ENCODE measurements at places on chromosomes 5 and 9.

DNA sequence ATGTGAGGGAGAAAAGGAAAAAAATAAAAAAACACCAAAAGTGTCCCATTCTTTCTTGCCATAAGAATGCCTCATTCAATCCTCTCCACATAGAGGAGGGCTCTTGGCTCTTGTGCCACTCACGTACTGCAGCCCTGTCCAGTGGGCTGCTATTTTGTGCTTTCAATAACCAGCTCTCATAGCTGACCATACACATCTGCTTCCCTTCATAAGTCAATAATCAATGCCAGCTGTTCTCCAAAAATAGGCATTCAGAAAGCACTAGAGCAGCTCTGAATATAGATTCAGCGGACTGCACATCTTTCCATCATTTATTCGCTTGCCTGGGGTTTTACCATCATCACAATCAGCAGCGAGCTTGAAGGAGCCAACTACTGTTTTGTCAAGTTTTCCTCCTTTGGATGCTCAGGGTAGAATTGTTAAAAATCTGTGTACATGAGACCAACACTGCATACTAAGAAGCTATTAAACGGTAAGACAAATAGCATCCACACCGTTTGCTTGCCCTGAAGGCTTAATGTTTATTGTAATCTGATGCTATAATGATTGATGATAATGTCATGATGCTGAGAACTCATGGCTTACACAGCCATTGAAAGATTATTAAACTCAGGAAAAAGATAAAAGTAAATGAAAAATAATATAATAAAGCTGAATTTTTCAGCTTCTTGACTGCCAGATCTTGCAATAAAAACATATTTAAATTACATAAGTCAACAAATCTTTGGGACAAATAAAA is 80.0 kb downstream of the OXCT1 start:
- DNase-seq = no peak

DNA sequence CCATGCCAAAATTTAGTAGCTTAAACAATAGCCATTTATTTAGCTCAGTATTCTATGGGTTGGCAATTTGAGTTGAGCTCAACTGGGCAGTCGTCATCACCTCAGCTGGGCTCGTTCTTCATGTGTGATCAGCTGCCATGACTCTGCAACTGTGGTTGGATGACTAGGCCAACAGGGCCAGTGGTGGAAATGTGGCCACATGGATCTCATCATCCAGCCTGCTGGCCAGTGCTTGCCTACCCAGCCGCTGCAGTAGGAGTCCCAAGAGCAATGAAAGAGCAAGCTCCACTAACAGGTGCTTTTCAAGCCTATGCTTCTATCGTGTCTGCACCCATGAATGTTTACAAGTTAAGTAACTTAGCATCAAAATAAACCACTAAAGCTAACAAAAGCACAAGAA is 158.0 kb downstream of the ATPSCKMT start:
- no peak for DNase-seq

DNA sequence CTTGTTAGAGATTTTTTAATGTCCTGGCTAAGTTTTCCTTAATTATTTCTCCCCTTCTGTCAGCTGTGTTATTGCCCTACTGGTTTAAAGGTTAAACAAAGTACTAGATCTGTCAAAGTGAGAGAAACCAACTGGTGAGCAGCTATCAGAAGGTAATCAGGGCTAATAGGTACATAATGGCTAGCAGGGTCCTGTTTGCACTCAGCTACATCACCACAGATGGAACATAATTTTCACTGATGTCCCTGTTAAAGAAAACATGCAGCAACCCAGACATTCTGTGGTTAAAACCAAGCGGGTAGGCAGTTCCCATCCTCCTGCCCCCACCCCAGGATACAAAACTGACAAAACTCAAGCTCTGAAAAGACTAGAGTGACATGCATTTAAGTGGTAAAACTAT is 473.9 kb downstream of the NR2F1-AS1 start:
- DNase-seq = no peak

GRCh38 chr5:6840136-6840793 is 127.0 kb downstream of the TENT4A start:
- DNase-seq = no peak

DNA sequence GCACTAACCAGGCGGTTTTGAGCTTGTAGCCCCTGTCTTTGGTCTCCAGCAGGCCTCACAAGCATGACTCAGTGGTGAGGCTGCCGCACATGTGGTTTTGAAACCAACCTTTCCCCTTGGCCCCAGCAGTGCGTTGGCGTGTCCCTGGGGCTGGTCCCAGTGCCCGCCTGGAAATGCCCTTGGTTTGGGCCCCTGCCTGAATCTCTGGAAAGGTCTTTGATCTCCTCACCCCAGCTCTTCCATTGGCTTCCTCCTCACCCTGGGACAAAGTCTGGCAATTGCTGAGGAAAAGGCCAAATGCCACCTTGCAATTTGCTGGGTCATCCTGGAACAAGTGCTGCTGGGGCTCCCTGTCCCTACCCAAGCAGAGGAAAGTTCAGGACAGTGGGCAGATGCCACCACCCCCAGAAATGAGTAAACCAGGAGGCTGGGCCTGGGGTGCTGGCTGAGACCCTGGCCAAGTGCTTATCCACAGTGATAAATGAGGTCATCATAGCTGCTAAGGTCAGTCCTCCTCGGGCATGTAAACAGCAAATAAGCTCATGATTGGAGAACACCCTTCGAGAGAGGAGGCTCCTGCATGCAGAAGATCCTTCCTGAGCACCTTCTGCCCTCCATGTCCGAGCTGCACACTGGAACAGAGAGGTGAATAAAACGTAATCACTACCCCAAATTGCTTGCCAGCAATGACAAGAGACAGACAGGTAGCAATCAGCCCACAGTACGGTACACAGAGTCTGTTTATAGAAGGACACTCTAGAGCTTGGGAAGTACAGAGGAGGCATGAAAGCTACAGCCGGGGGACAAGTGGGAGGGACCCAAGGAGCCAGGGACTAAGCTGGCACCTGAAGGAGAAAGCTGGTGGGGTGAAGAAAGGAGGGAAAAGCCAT is 98.9 kb upstream of the CPEB4 start:
- no peak for DNase-seq

DNA sequence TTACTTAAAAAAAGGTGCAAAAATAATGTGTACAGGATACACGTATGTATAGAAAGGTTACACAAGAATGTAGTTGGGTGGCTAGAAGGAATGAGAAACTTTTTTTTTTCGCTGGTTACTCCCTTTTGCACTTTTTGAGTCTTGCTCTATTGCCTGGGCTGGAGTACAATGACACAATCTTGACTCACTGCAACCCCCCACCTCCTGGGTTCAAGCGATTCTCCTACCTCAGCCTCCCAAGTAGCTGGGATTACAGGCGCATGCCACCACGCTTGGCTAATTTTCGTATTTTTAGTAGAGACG is 15.8 kb downstream of the FBXW11 start:
- no peak for DNase-seq

DNA sequence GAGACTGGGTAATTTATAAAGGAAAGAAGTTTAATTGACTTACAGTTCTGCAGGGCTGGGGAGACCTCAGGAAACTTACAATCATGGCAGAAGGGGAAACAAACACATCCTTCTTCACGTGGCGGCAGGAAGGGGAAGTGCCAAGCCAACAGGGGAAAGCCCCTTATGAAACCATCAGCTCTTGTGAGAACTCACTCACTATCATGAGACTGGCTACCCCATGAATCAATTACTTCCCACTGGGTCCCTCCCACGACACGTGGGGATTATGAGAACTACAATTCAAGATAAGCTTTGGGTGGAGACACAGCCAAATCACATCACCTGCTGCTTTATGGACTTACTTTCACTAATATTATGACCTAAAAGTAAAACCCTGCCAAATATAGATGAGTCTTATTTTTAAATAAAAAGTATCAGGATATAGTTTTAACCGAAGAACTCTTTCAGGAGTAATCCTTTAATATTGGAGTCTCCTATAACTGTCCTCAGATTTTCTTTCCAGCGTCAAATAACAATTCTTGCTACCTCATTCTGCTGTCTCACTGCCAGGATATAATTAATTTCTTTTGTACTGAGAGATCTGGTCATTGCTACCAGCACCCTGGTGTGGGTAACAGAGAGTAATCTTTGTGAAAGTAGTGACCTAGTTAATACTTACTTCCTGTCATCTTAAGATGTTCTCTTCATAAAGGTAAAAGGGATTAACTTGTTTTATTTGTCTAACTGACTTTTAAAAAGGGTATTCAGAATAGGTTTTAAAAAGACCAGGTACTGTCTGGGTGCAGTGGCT is 68.6 kb downstream of the NLN start:
- DNase-seq = no peak
